ENCODE measurements at places on chromosomes 5 and 9. TPM values are rescaled to one million over a fixed set of nuclear protein-coding genes. Genes with fewer than 3 reads are reported as not detected.

- no peak for DNase-seq
Measured at GRCh38 chr5:147956064-147956841, 49.9 kb upstream of the C5orf46 start.

- DNase-seq = peak; percentile 22
Measured at GRCh38 chr5:151141535-151141934, 16.0 kb downstream of the ANXA6 start.

Gene IL33
- total RNA-seq = not detected

- DNase-seq = no peak
Measured at GRCh38 chr9:22105005-22105722, 96.1 kb upstream of the CDKN2B start.

DNA sequence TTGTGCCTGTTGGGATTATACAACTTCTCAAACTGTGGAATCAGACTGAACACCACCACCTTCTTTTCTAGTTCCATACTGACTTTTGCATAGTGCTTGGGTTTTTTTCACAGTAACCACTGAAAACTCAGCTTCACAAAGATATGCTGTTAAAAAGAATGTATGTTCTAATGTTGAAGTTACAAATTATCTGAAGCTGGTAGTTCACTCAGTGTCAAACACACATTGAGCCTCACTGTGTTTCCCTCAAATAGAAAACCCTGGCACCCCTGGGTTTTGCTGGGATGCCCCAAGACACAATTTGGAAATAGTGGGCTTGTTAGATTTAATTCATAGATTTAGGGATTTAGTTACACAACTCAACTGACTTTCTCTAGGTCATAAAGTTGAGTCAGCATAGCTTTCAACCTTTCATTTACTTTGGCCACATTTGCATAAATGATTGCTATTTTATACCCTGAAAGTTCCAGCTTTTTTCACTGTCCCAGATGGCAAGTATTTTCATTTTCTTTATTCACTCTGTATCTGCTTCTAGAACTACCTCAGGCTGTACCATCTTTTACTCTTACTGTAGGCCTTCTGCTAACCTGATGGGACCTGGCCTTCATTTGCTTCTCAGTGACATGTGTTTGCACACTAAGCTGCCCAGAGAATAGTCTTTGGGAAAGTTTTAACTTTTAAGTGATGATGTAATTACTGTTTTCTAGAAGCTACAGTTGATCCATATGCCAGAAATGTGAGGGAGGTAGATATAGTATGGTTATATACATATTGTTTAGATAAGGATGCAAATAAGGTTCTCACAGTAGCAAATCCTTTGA is 115.1 kb downstream of the CDC42SE2 start:
- DNase-seq = no peak

Gene GPRIN1
- 0.67 TPM for total RNA-seq

Gene NNT
- 56.3 TPM for total RNA-seq

GRCh38 chr9:94705162-94705702 is 21.3 kb upstream of the AOPEP start:
- DNase-seq = no peak

- peak; percentile 93 for DNase-seq
Measured at GRCh38 chr9:131755541-131756198, 15.8 kb upstream of the RAPGEF1 start.

DNA sequence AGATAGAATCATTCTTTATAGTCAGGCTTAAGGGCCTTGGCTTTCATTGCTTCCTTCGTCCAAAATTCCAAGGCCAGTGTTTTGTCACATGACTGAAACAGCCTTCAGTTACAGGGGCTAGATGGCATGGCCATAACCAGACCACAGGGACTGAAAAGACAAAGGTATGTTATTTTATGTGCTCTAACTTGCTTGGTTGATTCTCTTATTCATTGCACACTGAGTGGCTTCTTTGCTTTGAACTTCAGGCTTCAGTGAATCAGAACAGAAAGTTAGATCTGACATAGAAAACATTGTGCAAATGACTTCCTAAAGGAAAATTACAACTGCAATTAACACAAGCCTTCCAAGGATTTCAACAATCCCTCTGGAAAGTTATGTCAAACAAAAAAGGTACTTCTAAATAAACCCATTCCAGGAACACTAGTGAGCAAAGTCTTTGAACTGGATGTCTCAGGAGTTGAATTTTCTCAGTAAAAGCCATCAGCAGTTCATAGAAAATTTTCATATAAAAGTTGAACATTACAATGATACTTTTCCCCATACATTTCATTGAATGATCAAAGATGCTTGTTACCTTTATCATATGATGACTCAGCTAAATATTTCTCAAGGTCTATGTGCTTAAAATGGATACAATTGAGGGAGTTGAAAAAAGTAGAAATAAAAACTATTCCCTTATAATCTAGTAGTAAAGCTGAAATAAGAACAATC is 355.3 kb downstream of the TMEM232 start:
- DNase-seq = no peak

- DNase-seq = no peak
Measured at GRCh38 chr5:125375143-125375542, 628.7 kb upstream of the ZNF608 start.

- no peak for DNase-seq
Measured at GRCh38 chr9:123662057-123662776, 267.7 kb downstream of the DENND1A start.

Gene SOHLH1
- not detected for total RNA-seq

Gene HNRNPAB
- total RNA-seq = 195 TPM

- no peak for DNase-seq
Measured at GRCh38 chr9:135572233-135572632, 10.7 kb downstream of the PAEP start.

DNA sequence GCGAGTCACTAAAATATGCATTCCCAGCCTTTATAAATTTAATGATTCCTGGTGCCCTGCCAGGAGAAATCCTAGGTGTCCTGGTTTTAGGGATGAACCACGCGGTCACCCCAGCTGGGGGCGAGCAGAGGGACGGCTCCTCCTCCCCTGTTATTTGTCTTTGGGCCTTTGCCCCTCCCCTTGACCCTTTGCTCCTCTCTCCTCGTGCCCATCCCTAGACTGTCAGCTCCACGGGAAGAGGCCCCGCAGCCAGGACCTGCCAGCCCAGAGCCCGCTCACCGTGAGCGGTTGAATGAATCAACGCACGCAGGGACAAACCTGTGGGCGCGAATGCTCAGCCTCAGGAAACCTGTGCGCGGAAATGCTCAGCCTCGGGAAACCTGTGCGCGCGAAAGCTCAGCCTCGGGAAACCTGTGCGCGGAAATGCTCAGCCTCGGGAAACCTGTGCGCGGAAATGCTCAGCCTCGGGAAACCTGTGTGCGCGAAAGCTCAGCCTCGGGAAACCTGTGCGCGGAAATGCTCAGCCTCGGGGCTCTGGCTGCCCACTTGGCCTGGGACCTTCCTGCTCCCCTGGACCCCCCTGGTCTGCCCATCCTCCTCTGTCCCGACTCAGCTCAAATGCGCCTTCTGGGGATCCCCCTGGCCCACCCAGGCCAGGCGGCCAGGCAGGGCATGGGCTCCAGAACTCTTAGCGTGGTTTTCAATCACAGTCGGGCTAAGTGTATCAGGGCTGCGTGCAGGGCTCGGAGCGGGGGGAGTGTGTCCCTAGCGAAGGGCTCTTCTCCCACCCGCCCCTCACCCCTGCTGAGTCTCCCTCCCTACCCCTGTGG is 140.5 kb upstream of the COL5A1 start:
- no peak for DNase-seq

Gene BRD8
- total RNA-seq = 113 TPM

Gene MPDZ
- 64.1 TPM for total RNA-seq
